GM20000 (cell line): ENCODE measurements at places on chromosomes 13 and 19.
A peak's percentile ranks its signal among the peaks of the same experiment; 100 is the strongest.

GRCh38 chr13:33205804-33206221 is 79.7 kb downstream of the STARD13 start:
- DNase-seq = no peak

- DNase-seq = no peak
These were observed 5.4 kb downstream of the IFNL1 start for GRCh38 chr19:39301562-39301961.

- peak; percentile 72 for DNase-seq
These were observed 4.9 kb upstream of the KLK15 start for GRCh38 chr19:50838239-50838638.

DNA sequence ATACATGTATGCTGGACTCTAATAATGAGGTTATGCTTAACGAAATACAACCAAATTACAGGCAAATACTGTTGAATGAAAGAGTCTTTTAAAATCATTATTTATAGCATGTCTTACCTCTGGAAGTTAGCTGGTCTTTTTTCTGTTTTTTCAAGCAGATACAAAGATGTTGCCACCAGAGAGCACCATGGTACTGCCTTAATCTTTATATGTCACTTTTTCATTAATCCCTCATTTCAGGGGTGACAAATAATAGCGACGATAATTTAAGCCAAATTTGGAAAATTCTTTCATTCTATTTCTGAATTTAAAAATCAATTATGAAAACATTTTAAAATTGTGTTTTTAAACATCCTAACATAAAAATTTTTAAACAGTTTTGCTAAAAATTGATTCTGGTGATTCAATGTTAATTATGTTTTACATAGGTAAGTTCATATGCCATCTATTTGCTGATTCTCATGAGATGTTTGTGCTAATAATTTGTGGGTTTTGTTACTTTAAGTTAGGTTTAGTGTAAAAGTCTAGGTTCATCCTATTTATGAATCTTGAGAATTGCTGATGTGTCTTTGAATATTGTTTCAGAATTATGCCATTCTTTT is 379.3 kb upstream of the SGCG start:
- DNase-seq = no peak

- DNase-seq = no peak
These were observed 585.3 kb downstream of the FGF9 start for GRCh38 chr13:22256111-22256639.

DNA sequence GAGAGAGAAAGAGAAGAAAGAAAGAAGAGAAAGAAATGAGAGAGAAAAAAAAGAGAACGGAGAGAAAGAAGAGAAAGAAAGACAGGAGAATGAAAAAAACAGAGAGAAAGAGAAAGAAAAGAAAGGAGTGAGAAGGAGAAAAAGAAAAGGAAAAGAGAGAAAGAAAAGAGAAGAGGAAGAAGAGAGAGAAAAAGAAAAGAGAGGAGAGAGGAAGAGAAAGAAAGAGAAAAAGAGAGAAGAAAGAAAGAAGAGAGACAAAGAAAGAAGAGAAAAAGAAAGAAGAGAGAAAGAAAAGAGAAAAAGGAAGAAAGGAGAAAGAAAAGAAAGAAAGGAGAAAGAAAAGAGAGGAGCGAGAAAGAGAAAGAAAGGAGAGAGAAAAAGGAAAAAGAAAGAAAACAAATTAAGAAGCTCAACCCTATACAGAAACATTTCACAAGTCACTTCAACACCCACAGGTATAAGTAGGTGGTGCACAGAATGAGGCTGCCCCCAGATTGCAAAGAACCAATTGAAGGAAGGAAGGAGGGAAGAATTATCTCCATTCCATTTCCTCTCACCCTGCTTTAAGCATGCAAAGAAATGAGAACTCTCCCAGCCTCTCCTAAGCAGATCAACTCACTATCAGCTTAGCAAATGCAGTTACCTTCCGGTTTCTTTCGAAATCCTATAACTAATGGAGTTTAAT is 98.8 kb upstream of the CACNA1A start:
- DNase-seq = no peak

- DNase-seq = no peak
These were observed 716.2 kb upstream of the GPC6 start for GRCh38 chr13:92510416-92510815.

DNA sequence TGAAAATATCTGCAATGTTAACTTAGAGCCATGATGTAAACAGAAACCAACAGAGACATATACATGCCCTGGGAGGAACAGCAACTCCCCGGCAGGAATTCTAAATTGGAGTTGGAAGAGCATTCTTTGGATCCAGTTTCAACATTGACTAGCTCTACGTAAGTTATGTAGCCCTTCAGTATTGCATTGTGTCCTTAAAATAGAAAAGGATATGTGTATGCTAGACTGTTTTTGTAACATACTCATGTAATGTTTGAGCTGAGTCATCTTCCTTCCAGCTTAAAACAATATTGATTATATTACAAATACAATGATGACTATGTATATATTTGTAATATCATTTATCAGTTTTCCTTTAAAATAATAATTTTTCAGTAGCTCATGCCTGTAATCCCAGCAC is 1422.2 kb upstream of the PCDH20 start:
- no peak for DNase-seq

- DNase-seq = no peak
These were observed 19.1 kb downstream of the POP4 start for GRCh38 chr19:29625186-29625651.

- no peak for DNase-seq
These were observed 63.7 kb downstream of the KLF12 start for GRCh38 chr13:74070513-74070912.

DNA sequence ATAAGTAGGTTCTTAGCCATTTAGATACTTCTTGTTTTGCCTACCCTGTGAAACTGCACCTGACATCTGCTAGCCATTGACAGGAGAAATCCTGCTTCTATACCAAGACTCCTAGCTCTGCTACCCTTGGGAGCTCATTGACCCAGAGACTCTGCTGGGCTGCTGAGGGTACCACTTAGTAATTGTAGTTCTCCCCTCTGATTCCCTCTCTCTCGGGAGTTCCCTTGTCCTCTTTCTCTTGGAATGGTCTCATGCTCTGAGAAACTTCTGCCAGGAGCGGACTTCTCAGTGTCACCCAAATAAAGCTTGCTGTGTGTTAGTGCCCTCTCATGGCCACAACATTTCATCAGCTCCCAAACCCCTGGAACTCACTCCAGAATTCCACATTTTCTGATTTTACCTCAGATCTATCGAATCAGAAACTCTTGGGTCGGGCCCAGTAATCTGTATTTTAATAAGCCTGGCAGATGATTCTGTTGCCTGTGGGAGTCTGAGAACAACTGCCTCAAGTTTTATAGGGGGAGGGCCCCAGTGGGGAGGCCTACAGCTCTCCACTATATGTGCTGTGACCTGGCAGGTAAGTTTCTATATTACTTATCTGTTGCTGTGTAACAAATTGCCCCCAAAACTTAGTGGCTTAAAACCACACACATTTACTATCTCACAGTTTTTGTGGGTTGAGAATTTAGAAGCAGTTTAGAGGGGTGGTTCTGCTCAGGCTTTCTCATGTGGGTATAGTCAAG is 221.1 kb downstream of the TDRD3 start:
- no peak for DNase-seq

GRCh38 chr19:991174-991931 is 7.2 kb downstream of the WDR18 start:
- DNase-seq = peak; percentile 78

- DNase-seq = no peak
These were observed 26.0 kb downstream of the MED4 start for GRCh38 chr13:48068952-48069351.
